Activated CD4-positive, alpha-beta T cell treated with anti-CD3 and anti-CD28 coated beads, Interleukin-2, amount 50 U/mL, for 1 hour (primary cell): ENCODE measurements at places on chromosomes 3 and 15.
A peak's percentile ranks its signal among the peaks of the same experiment; 100 is the strongest.

DNA sequence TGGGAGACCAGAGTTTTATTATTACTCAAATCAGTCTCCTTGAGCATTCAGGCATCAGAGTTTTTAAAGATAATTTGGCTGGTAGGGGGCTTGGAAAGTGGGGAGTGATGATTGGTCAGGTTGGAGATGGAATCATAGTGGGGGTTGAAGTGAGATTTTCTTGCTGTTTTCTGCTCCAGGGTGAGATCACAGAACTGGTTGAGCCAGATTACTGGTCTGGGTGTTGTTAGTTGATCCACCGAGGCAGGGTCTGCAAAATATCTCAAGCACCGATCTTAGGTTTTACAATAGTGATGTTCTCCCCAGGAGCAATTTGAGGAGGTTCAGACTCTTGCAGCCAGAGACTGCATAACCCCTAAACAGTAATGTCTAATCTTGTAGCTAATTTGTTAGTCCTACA, 141.0 kb downstream of the OTOL1 start:
- no peak for DNase-seq

- no peak for DNase-seq
These were observed 89.9 kb upstream of the TSPAN3 start for GRCh38 chr15:77160562-77161478.

DNA sequence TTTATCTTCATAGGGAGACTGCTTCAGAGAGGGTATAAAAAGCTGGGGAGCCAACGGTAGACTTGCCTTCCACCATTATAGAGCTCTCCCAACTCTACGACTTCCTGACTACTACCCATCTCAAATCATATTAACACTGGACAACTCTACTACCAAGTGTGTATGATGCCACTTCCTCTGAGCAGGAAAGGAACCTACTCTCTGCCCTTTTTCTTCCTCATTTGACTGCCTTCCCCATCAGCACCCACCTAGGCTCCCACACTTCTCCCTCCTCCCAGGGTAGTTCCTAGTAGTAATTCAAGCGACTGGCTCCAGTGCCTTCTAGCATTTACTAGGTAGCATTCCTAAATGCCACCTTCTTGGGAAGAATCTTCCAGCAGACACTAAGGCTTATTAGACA, 24.5 kb upstream of the TBL1XR1 start:
- DNase-seq, result no peak

DNA sequence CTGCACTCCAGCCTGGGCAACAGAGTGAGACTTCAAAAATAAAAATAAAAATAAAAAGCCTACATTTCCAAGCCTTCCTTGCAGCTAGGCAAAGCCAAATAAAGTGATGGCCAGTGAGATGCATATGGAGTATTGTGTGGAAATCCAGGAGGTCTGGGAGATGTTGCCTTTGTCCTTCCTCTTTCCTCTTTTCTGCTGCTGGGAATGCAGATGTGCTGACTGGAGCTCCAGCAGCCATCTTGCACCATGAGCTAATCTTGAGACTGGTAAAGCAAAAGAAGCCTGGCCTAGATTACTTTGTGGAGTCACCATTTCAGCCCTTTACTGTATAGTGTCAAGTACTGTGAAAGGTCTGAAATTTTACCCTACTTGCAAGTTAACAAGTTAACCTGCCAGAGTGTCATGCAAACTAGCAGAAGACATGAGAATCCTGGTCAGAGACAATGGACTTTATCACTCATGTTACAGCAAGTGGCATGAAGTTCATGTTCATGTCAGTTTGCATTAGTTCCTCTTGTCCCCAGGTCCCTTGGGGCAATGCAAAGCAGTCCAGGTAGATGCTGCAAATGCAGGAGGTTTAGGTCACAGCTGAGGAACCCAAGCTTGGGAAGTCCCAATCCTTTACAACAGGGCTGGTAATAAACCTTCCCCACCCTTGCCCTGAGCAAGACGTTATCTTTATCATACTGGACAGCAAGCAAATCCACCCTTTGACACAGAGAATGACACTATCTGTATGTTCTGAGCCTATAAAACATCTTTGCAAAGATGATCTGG, 103.1 kb downstream of the TLE3 start:
- no peak for DNase-seq

- DNase-seq, result peak; percentile 6
These were observed 124.6 kb downstream of the ARRDC4 start for GRCh38 chr15:98085003-98085639.

DNA sequence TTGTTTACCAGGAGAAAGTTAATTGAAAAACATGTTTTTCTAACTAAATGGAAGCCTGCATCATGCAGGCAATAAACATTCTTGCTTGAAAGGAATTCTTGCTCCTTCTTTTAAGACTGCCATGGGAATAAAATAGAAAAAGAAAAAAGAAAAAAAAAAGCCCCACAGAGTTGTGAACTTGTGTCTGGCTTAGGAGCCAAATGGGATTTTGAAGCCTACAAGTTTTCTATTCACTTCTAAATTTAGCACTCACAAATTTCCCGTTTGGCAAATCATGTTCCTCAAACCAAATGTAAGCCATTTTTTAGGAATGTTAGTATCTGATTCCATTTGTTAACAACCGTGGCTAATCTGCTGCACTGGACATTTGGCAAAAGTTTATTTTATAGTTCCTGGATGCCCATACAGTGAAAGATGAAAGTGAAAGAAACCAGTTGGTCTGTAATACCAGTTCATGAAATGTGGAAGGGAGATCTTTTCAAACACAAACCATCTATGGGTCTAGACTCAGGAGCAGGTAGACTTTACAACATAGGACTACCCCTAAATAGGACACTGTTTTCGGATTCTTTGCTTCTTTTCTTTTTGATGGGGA, 133.8 kb upstream of the GMNC start:
- no peak for DNase-seq

- no peak for DNase-seq
These were observed 596 bp downstream of the BTD start for GRCh38 chr3:15602146-15602536.

GRCh38 chr15:43483297-43484128, 9.4 kb downstream of the TP53BP1 start:
- DNase-seq, result no peak

GRCh38 chr3:184144505-184144904, 9.3 kb downstream of the EIF2B5 start:
- no peak for DNase-seq

GRCh38 chr15:84835661-84836337, 18.6 kb downstream of the ALPK3 start:
- DNase-seq, result no peak

DNA sequence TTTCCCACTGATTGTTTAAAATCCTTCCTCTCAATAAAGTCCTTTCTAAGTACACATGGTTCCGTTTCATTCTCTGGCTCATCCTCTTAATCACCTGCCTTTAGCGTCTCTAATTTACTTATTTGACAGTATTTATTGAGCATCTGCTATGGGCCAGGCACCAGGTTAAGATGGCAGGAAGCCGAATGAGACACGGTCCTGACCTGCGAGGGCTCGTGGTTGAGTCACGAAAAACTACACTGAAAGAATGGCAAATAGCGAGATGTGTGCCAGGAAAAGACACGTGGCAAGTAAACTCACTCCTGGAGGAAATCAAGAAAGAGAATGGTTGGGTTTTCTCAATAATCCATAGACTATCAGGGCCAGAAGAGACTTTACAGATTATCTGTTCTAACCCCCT, 60.9 kb downstream of the HES1 start:
- no peak for DNase-seq

DNA sequence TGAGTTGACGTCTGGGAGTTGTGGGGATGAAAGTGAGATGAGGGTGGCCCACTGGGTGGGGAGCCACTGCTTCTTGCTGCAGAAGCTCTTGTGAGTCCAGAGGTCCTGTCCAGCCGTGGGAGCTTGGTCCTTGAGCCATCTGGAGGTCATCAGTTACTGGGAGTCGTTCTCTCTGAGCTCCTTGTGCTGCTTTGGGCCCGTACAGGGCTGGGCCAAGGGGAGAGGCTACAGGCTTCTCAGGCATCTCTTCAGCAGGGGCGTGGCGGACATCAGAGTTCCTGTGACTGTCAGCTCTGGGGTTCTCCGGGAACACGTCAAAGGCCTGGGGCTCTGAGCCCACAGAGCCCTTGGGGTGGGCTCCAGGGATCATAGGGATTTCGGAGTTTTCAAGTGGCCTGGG, 2.6 kb downstream of the PRRT3 start:
- no peak for DNase-seq

DNA sequence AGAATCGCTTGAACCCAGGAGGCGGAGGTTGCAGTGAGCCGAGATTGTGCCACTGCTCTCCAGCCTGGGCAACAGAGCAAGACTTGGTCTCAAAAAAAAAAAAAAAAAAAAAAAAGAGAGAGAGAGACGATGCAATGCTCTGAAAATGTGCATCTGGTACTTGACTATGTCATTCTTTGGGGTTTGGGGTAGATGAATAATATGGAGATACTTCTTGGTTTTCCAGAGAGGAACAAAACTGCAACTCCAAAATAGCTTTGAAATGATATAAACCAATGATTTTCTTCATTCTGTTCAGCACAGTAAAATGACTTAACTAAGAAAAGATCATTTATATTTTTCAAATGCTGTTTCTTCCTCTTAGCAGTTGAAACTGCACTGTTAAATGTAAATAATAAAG, 158.9 kb downstream of the ISL2 start:
- no peak for DNase-seq

DNA sequence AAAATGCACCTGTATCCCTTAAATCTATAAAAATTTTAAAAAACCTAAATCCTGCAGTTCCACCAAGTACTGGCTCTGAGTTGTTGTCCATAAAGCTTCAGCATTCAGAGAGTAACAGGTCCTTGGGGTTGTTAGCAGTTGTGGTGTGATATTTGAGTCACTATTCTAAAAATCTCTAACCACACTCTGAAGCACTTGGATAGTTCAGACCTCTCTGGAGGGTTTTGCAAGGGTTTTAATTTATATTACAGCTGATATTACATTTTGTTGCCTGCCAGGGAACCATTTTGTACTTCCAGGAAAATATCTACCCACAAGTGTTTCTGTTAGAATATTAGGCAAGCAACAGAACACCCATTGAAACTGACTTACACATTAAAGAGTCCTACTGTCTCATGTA, 255.6 kb downstream of the TBL1XR1 start:
- no peak for DNase-seq

GRCh38 chr3:16961621-16962205, 77.0 kb downstream of the PLCL2 start:
- DNase-seq, result no peak

DNA sequence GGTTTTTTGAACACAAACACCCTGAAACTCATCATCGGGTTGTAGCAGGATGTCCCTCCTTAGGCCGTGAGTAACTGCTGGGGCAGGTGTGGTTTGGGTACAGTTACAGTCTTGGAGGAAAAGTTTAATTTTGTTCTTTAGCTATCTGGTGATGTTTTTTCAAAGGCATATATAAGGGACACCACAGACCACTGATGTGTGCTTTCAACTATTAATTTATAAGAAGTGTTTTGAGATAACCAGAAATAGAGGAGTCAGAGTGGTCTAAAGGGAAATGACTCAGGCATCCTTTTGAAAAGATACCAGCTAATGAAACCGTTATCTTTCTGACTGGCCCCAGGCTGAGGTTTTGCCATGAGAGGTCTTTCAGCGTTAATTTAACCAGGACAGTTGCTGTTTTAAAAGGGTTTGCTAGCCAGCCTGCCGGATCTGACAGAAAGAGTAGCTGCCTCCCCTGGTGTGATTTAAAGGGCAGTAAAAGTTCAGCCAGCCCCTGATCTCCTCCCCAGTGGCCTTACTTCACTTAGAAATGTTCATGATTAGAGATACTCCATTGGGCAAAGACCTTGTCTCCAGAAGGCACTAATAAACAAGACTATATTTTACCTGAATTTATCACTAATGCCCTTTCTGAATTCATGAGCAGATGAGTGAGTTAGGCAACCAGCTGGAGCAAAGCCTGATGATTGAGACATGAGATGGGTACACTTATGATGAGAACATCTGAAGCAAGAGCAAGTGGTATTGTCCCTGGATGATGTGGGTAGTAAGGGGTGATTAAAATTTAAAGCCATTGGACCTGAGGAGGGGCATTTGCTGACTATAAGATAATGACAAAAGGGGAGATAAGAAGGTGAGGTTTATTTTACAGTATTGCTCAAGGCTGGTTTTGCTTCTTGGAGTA, 482.5 kb upstream of the TBL1XR1 start:
- no peak for DNase-seq

DNA sequence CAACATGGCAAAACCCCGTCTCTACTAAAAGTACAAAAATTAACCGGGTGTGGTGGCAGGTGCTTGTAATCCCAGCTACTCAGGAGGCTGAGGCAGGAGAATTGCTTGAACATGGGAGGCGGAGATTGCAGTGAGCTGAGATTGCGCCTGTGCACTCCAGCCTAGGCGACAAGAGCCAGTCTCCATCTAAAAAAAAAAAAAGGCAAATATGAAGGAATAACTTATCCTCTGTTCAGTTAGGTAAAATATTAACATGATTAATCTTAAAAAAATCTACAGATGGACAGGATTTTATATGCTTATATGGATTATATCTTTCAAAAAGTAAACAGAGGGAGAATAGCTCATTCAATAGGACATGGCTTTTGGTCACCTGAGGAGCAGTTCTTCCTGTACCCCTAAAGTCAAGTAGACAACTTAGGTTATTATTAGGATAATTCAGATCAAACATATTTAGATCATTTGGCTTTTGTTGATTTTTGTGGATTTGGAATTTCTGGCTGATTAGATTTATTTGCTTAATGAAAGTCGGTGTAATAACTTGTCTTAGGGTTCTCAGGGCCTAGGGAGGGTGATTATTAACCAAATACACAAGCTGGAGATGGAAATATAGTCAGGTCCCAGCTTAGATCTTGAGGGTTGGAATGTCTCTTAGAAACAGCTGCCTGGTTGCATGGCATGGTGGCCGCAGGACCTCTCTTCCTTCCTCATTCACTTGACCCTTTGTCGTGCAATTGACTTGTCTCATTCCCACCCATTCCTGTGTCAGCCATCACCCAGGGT, 82.1 kb upstream of the ONECUT1 start:
- DNase-seq, result no peak

GRCh38 chr15:31325595-31326155, 960 bp upstream of the KLF13 start:
- peak; percentile 61 for DNase-seq

DNA sequence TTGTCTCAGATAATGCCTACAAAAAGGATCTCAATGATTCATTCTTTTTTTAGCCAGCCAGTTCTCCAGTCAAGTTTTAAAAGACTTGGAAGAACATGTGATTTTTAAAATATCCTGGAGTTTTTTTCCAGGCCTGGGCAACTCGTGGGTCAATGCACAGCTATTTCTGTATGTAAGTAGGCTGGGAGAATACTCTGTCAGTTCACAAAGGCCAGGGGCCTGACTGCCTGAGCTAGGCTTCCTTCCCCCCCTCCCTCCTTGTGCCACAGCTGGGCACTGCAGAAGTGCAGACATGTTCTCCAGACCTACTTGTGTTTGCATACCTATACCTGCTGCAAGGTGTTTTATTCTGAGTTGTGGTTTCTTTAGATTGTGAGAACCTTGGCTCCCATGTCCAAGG, 43.7 kb downstream of the CTDSPL start:
- DNase-seq, result no peak

DNA sequence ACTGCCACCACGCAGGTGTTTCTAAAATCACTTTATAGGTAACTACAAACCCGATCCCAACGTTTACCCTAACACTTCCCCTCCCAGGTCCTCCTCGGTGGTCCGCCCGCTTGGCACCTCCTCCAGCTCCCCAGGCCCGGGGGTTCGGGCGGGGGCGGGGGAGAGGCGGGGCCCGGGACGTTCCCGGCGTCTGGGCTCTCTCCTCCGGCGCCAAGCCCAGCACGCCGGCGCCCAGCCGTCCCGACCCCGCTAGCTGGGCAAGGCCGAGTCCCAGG, 562 bp downstream of the CGGBP1 start:
- DNase-seq, result no peak

- DNase-seq, result no peak
These were observed 901.1 kb downstream of the TBL1XR1 start for GRCh38 chr3:176296066-176296597.
